Sigmoid colon (tissue), 7 donors: ENCODE measurements at places on chromosomes 4 and X. TPM values are rescaled to one million over a fixed set of nuclear protein-coding genes. Genes with fewer than 3 reads are reported as not detected.

The MAGEA10 gene
- not detected for total RNA-seq

The PPP1R2C gene
- total RNA-seq, result not detected

The ANXA3 gene
- 62.9 TPM for total RNA-seq

The AR gene
- 7.8 TPM for total RNA-seq

The KLF3 gene
- total RNA-seq, result 37.4 TPM

The PYURF gene
- 103 TPM for total RNA-seq

The GAGE12J gene
- total RNA-seq, result not detected

The NSG1 gene
- 9.6 TPM for total RNA-seq

The ANKRD50 gene
- 12.5 TPM for total RNA-seq

The BBS12 gene
- 3.4 TPM for total RNA-seq

The BTC gene
- total RNA-seq, result 67.0 TPM

The DUSP21 gene
- not detected for total RNA-seq
